ENCODE measurements at places on chromosomes 5 and 9.

DNA sequence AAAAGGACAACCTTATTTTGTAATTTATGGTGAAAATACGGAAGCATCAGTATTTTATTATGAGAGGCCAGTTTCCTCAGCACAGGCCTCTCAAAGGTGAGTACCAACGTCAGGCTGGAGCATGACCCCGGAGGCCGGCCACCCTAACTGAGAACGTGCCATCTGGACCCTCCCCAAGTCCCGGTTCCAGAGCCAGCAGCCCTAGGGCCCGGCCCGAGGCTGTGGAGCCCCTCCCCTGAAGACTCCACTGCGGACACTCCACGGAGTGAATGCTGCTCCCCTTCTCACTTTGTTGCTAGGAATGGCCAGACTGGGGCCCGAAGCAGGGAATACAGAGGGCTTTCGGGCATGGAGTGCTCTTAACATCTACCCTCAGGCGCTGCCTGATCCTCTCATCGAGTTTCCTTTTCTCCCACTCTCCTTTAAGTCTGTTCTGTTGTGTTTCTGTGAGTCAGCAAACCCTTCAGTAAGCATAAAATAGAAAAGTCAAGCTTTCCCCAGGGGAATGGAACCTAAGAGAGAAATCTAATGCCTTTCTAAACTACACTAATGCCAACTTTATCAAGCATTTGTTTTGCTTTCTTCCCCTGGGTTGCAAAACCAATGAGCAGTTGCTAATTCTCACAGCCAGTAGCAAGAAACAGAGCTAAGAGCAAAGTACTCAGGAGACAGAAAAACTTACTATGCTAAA is 4.5 kb downstream of the BRD9 start:
- no peak for DNase-seq

GRCh38 chr5:40405230-40405629 is 274.5 kb upstream of the PTGER4 start:
- DNase-seq, result no peak

GRCh38 chr9:124399323-124399967 is 15.8 kb downstream of the PSMB7 start:
- DNase-seq, result no peak

DNA sequence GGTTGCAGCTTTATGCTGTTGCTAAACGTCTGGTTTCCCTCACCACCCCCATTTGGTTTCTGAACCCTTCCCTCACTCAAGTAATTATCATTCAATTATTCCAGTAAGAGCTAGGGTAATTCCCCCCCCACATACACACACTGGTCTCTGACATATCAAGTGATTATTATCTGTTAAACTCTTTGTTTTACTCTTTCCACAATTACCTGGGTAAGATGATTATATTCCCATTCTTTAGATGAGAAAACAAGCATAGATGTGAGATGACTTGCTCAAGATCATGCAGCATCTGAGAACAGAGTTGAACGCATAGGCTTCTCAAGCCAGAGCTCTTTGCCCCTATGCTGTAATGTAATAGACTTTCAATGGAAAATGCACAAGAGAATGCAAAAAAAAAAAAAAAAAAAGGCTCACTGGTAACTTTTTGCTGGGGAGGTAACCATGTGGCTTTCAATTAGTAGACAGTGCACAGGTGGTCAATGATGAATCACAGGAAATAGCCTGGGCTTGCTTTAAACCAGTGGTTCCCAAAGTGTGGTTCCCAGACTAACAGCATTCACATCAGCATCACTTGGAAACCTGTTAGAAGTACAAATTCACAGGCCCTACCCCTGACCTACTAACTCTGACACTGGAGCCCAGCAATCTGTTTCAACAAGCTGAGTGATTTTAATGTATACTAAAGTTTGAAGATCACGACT is 87.6 kb downstream of the PIK3R1 start:
- no peak for DNase-seq

- peak; percentile 60 for DNase-seq
These were observed 50.4 kb upstream of the SYNPO start for GRCh38 chr5:150589862-150590601.

DNA sequence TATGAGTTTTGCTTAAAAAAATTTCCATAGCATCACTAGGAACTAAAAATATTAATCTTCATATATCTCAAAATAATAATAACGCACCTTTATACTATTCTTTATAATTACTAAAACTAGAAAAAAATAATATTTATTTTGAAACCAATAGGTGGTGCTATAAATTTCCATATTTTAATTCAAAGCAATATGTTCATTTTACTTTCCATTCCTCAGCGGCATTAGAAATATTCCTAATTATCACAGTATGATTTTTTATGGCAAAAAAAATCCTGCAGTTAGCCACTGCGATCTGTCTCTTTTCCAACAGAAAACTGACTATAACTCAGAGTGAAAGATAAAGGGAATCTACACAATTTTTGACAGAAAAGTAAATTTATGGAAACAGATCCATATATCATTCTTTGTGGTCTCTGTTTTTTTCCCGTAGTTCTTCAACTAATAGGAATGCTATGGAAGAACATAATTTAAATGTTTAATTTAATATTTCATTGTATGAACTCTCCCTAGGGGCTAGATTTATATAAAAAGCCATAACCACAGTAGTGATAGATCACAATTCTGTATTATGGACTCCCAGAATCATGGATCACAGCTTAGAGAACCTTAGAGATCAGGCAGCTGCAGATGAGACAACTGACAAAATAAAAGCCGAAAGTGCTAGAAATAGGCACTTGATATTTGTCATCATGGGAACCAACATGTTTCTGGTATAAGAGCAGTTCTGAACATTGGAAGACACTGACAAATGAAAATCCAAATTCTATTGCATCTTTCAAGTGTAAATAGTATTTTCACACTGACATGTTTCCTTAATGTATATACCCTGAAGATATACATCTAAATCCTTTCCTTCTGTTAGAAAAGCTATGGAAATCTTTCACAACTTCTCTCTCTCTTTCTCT is 167.7 kb upstream of the MPDZ start:
- DNase-seq, result no peak

GRCh38 chr5:127602896-127603844 is 45.7 kb upstream of the CTXN3 start:
- no peak for DNase-seq

DNA sequence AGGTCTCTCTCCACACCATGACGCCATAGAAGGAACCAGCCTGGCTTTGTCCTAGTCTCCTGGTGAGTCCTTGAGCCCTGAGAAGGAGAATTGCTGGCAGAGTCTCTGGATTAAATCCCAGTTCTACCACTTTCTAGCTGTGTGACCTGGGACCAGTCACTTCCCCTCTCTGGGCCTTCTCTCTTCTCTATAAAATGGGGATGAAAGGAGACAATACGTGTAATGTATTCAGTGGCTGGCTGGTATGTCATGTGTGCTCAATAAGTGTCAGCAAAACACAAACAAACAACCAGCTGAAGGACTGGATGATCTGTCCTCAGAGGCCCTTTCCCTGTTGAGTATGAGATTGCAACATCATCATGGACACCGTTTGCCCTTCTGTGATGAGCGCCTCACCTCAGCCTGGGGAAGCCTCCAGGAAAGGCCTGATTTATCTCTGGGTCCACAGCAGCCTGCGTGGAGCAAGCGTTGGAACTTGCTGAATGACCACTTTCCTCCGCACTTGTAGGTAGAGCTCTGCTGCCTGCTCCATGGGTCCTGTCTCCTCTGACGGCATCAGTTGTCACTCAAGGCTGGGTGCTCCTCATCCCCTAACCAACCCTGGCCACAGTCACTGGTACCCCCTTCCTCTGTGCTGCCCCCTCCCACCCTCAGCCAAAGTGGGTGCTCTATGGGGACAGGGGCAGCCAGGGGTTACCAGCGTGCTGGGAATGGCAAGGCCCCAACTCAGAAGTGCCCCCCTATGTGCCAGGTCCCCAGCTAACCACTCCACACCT is 3.6 kb upstream of the NR5A1 start:
- no peak for DNase-seq

DNA sequence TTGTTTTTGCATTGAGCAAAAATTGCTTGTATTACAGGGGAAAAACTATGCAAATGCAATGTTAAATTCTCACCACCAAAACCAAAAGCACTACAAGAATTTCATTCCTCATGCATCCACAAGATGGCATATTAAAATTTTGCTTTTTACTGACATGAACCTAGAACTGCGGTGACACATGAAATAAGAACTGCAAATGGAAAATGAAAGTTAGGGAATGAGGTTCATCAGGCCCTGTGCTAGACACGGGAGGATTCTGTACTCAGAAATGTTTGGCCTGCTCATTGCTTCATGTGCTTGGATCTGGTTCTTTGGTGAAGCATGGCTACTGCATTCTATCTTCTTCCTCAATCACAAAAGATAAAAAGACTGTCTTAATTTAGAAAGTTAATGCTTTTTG is 9.1 kb upstream of the RFK start:
- peak; percentile 9 for DNase-seq

GRCh38 chr9:105282870-105283621 is 38.6 kb downstream of the SLC44A1 start:
- DNase-seq, result no peak

DNA sequence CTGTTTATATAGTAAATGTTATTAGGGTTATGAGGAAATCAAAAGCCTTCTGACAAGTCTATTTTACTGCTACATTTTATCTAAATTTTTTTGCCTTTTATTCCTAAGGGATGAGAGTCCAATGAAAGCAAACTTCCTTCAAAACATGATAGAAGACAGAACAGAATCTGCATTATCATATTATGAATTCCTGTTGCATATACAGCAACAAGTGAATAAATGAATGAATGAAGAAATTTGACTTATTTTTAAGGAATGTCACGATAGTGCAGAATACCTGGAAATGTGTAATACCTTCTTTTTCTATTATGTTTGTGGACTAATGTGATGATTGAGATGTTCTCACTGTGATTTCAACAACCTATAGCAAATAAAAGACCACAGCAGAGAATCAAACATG is 13.5 kb upstream of the CAMLG start:
- no peak for DNase-seq

DNA sequence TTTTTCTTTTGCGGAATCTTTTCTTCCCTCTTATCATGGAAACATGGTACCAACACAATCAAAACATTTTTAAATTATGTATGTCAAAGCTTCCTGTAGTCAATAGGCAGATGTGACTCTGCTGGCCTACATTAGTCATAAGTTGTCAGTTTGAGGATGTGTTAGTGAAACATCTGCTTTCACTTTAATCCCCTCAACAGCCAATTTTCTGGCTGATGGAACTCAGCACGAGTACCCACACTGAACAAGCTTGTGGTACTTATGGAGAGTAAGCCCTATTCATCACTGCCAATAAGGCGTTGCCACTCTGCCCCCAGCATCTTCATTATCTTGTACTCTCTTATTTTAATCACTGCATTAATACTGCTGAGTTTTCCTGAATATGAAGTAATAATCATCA is 1034.4 kb downstream of the CDH9 start:
- no peak for DNase-seq

DNA sequence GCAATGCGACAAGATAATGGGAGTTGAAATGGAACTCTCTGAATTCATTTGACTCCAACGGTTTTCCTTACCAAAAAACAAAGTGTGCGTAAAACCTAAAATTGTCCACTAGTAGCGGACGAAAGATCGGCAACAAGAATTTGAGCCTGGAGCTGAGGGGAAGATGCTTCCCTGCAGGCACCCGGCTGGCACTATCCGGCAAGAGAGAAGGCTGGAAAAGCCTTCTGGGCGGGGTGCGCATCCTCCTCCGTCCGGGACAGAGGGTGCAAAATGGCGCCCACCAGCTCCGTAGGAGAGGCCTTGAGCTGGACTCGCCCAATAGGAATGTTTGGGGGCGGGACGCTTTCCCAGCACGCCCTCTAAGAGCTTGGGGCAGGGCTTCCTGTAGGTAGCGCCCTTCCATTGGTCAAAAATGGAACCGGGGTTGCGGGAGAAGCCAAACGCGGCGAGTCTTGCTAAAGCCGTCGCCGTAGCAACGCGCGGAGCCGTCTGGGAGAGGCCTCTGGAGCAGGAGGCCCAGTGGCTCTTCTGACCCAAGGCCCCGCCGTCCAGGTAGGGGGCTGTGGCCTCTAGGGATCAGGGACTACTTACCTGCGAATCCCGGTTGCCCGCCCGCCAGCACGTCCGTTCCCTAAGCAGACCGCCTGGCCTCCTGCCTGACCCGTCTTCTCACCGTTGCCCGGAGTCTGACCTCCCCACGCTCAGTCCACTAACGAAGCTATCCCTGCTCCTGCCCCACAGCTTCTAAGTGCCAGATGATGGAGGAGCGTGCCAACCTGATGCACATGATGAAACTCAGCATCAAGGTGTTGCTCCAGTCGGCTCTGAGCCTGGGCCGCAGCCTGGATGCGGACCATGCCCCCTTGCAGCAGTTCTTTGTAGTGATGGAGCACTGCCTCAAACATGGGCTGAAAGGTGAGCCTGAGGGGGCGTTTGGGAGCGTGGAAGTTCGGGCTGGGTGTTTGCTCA is 9.2 kb downstream of the RUFY1 start:
- DNase-seq, result peak; percentile 94

DNA sequence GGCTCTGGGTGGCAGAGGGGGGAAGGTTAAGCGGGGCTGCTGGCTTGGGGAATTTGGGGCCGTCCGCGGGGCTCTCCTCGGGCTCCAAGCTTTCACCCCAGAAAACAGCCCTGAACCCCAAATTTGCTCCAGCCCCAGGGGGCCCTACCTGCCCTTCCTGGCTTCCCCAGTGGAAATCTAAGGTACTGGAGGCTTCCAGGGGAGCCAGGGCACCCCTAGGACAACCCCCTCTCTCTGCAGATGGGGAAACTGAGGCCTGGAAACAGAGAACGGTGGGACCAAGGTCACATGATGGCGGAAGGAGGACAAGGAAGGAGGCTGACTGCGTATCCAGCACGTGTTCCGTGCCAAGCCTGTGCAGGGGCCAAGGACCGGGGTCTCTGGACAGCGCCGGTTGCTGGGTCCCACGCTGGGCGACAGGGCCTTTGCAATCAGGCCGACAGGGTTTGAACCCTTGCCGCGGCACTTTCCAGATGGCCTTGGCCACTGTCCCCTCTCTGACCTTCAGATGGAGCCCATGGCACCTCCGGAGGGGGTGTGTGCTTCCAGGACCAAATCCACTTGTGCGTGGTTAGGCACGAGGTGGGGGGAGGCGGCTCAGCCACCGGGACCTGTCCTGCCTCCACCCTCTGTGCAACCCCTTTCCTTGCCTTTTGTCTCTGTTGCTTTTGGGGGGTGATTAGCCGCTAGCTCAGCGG is 183.1 kb downstream of the C9orf50 start:
- DNase-seq, result no peak

DNA sequence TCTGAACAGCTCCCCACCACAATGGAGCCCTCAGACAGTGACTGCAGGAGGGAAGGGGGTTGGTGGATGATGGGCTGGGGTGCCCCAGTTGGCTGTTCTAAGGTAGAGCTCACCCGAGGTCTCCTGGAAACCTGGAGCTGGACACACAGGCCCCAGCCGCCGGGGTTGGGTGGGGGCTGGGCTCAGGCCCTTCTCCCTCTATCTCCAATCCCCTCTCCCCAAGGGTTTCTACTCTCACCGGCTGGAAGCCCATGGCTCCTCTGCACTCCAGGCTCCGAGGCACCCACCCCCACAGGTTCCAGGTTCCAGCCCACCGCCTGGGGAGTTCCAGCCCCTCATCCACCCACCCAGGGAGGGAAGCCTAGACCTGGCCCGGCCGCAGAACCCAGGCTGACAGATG is 766 bp downstream of the NR5A1 start:
- DNase-seq, result no peak

GRCh38 chr9:137396227-137396626 is 26.7 kb downstream of the EXD3 start:
- no peak for DNase-seq
